ENCODE measurements at places on chromosomes 1 and 21.

DNA sequence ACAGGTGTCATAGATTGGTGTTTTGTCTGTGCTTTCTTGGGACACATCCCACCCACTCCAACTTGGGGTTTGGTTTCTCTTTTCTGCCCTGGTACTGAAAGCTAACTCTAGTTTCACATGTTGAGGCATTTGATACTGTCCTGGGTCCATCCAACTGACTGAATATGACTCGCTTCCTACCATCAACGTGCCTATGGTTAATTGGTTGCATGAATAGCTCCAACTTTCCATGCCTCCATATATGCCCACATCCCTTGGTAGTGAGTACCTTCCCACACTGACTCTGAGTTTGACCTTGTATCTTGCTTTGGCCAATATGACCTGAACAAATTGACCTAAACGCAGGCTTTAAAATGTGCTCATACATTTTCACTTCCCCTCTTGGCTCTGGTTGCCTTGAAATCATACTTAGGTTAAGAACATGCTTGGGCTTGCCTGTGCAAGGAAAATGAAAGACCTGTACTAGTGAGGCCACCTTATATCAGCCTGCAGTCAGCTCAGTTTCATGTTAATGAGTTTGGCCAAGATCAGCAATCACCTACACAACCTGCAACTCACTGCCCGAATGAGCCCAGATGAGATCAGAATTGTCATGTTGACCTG, 81.0 kb upstream of the KCNK2 start:
- no peak for DNase-seq

DNA sequence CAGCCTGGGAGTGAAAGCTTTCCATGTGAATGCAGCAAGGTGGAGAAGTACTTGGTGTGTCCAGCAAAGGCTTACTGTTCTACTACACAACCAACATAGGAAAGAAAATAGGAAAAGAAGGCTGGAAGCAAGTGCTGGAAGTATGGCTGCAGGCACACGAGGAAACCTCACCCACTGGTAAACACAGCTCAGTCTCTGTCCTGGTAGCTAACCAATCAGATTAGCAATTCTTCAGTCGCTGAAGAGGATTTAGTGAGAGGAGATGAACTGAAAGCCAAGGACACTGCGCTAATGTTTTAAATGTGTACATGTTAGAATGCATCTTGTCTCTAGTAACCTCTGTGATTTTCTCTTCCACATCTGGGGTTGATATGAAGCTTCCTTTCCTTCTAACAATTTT, 36.2 kb upstream of the CACHD1 start:
- no peak for DNase-seq

DNA sequence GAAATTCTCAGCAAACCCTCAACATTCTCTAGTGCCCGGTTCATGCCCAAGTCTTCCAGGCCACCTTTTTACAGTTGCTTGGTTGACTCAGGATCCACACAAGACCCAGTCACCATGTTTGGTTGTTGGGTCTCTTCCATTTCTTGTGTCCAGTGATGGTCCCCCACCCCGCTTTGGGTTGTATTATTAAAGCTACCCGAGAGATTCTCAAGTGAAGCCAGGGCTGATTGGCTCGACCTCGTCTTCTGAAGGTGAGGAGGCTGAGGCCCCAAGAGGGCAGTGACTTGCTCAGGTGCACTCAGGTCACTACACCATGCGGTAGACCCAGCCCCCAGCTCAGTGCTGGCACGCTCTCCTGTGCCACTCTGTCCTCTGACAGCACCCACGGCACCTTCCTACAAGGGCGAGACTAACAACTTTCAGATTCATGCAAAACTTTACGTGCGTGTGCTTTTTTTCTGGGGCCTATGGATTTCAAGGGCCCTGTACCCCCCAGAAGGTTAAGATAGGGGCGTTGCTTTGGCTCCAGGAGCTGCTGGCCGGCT, 50.3 kb downstream of the CAPN9 start:
- no peak for DNase-seq

DNA sequence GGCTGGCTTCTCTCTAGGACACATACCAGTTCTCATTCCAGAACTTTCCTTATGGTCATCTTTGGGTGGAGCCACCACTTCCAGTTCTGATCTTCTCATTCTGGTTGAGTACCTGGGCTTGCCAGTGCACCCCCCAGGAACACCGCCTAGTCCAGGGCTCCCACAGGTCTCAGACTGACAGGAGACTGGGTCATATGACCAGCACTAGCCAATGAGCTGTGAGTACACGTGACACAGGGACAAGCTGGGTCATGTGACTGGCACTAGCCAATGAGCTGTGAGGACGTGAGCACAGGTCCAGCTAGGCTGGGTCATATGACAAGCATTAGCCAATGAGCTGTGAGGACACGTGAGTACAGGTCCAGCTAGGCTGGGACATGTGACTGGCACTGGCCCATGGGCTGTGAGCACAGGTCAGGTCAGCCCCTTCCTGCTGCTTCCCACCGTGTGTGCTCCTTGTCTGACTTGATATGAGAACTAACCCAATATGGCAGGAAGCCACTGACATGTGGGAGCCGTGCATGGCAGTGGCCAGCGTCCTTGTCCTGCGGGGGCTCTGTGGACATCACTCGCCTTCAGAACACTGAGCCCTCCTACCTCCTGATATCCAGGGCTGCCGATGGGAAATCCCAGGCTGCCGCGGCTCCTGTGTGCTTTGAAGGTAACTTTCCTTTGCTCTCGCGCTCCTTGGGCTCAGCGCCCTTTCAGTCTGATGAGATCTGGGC, 22.7 kb downstream of the KRTAP10-1 start:
- DNase-seq, result peak; percentile 95

DNA sequence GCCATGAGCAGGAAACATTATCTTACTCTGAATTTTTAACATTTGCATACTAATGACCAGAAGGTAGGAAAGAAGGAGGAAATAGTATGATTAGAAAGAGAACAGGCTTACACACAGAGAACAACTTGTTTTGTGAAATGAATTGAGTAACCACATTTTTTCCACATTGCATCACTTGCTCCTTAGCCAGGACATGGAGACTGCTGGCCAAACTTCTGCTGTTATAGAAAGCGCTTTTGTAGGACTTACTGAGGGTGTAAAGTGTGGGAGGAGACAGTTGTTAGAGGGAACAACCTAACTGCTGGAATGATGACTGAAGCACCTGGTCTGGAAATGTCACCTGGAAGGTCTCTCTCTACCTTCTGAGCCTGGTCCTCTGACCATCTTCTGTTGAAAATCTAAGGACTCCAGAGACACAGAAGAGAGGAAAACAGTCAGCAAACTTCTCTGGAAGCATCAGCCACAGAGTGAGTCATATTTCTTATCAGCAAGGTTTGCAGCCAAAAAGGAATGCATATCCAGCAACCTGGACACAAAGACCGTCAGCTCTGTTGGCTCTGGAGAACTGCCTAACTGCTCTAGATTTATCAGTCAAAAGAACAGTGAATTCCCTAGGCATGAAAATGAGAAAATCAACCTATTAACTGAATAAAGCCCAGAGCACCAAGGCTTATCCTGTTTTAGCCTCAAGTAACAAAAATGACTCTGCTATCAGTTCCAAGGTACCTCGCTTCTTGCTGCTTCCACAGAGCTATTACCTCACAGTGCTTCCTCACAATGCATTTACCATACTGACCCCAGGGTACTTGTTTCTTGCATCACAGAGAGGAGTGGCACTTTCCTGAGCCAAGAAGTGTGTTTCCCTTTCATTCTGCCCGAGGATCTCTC, 88.0 kb upstream of the SLFNL1 start:
- peak; percentile 39 for DNase-seq

- no peak for DNase-seq
These were observed 586.3 kb upstream of the USP24 start for GRCh38 chr1:55801481-55801880.

DNA sequence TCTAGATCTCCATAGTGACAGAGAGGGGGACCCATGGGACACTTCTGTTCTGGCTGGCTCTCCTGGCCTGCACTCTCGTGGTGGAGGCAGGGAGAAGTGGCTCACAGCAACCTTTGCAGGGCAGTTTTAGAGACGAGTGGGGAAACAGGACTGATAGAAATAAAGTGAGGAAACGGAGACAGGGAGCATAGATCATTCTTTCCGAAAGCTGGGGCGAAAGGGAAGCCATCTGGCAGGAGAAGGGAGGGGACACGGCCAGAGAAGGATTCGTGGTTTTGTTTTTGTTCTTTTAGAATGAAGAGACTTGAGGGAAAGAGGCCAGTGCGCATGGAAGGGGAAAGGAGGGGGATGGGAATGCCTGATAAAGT, 3.5 kb downstream of the TIE1 start:
- no peak for DNase-seq

DNA sequence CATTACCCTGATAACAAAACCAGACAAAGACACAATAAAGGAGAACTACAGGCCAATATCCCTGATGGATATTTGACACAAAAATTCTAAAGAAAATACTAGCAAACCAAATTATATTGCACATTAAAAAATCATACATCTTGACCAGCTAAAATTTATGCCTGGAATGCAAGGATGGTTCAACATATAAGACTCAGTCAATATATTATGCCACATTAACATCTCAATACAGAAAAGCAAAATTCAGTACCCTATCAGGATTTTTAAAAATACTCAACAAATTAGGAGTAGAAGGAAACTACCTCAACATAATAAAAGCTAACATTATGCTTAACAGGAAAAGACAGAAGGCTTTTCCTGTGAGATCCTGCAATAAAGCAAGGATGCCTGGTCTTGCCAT, 177.1 kb downstream of the MAGI3 start:
- no peak for DNase-seq

GRCh38 chr1:178619042-178619927, 105.8 kb upstream of the RALGPS2 start:
- no peak for DNase-seq

- DNase-seq, result no peak
These were observed 36.2 kb downstream of the UMODL1 start for GRCh38 chr21:42107177-42107880.

GRCh38 chr1:167082511-167083027, 7.6 kb downstream of the GPA33 start:
- DNase-seq, result peak; percentile 66

DNA sequence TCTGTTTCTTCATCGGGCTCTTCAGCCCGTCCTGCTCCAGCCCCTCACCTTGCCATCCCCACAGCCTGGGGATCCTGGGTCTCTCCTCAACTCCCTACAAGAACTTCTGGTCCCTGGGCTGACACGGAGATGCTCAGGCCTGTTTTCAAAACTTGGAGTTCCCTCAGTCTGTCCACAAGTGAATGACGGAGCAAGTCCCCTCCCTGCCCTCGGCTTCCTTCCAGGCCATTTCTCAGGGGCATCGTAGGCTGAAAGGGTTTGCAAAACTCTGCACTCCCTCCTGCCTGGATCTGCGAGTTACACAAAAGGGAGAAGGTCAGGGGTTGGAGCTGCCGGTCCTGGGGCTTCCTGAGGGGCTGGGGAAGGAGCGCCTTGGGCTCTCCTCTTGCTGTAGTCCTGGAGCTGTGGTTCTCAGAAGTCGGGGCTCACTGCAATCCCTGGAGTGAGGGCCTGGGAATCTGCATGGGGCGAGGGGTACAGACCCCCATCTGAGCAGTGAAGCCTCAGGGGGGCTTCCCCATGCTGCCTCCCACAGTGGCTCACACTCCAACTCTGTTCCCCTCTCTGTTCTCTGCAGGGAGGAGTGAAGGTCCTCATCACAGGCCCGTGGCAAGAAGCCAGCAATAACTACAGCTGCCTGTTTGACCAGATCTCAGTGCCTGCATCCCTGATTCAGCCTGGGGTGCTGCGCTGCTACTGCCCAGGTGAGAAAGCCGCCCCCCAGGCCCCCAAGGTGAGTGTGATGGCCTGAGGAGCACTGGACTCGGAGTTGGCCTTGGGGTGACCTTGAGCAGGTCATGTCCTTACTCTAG, 100.6 kb upstream of the VAMP3 start:
- DNase-seq, result no peak

DNA sequence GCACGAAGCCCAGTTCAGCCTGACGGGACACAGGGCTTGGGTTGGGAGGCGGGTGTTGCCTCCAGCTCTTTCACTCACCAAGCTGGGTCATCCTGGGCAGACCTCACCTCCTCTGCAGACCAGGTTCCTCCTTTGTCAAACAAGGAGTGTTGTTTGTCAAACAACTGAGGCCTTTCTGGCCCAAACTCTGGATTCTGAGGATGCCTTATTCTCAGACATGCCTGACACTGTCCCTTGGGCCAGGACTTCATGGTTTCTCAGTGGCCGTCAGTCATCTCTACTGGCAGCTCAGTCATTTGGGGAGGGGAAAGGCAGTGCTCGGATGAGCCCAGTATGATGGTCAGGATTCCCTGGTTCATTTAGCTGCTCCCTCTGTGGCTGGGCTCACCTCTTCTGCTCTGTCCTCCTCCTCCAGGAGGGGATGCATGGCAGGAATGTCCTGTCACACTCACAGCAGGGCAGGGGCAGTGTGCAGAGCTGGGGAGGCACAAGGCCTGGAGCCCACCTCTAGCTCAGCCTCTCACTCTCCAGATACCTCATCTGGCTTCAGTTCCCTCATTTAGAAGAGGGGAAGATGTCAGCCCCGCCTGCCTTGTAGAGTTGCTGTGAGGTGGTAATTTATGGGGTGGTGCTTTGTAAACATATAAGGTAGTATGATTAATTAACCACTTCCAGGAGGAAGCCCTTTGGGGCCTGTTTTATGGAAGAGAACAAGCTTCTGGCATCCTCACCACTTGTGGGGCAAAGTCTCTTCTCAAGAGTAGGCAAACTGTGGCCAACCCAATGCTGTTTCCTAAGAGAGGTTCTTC, 20.6 kb downstream of the SLC2A1 start:
- DNase-seq, result no peak

DNA sequence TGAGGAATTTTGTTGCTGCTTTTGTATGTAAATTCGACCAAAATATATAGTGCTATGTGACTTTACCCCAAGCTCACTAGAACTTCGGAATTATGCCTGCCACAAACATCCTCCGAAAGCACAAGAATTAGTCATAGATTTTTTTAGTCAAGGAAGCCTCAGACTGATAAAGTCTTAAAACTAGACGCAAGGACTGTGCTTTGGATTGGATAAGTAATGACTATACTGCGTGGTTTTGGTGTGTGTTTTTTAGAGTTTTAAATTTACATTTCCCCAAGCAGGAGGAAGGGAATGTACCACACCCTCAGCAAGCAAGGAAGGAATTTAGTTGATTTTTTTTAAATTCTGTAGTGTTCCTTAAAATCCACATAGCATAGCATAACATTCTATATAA, 10.3 kb downstream of the WLS start:
- no peak for DNase-seq

DNA sequence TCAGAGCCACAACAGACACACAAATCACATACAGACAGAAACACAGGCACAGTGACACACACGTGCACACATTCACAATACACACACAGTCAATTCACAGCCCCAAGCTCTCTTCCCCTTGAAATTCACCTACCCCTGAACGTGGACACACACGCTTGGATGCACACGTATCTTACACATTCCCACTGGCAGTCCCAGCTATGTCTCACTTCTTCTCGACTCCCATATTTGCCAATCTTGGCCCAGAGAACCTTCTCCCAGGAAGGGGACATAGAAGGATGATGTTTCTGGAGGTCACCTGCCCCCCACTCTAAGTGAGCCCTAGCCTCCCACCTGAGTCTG, 1.6 kb downstream of the CRYBG2 start:
- no peak for DNase-seq

- peak; percentile 81 for DNase-seq
These were observed 38.3 kb upstream of the F3 start for GRCh38 chr1:94579876-94580294.

- DNase-seq, result no peak
These were observed 14.0 kb downstream of the SESN2 start for GRCh38 chr1:28273216-28273860.
